H9 (cell line): ENCODE measurements at places on chromosomes 1 and 21.
A peak's percentile ranks its signal among the peaks of the same experiment; 100 is the strongest.

GRCh38 chr1:77825131-77825709 lies 45.8 kb downstream of the MIGA1 start:
- H3K27me3 ChIP-seq, result no peaks in the 10 kb centered on the region
- H3K36me3 ChIP-seq, result peaks cover 4% of the 10 kb centered on the region; the same call in 2 of the 3 replicates
- no peaks in the 10 kb centered on the region for H3K4me1 ChIP-seq
- H3K4me3 ChIP-seq, result no peak overlapping the region
- H3K27ac ChIP-seq, result no peak overlapping the region

- no peak overlapping the region for H3K27ac ChIP-seq
- no peaks in the 10 kb centered on the region for H3K4me1 ChIP-seq
- H3K27me3 ChIP-seq, result no peaks in the 10 kb centered on the region
- no peak overlapping the region for H3K4me3 ChIP-seq
Observed at GRCh38 chr1:69595486-69595885, 27.8 kb downstream of the LRRC7 start.

DNA sequence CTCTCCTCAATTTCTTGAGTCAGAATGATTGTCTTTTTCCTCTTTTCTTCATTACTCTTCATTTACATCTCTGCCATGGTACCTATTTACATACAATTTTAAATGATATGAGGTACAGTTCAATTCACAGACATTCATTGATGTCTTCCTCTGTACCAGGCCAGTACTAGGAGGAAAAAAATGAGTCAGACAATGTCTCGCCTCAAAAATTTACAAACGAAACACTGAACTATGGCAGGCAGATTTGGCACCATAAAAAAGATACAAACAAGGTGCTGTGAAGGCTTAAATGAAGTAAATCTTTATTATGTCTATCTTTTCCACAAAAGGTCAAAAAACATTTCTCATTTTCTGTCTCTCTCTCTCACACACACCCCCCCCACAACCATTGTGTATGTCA lies 71.0 kb downstream of the RGS13 start:
- H3K4me1 ChIP-seq, result no peaks in the 10 kb centered on the region
- no peaks in the 10 kb centered on the region for H3K36me3 ChIP-seq
- H3K4me3 ChIP-seq, result no peak overlapping the region
- DNase-seq, result no peak

DNA sequence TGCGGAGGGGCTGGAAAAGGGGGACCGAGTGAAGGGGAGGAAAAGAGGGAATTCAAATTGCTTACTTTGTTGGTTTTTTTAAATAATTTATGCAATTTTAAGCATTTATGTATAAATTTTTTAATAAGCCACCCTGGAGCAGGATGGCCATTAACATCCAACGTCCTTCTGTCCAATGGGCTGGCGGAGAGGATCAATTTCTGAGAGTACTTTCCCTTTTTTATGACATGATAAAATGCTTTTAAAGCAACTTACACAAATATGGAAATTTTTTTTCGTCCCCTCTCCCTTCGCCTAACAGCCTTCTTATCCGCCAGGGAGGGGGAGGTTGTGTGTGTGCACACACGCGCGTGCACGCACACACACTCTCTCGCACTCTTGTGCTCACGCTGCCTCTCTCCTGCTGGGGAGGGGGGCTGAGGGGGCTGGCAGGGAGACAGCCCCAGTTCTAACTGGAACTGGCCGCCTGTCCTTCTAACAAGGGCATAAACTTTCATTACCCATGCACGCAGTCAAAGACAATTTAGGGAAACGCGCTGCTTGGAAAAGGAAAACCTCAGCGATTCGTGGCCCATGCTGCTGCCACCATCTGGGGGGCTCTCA lies 123.2 kb downstream of the CASZ1 start:
- H3K27me3 ChIP-seq, result no peaks in the 10 kb centered on the region
- no peaks in the 10 kb centered on the region for H3K36me3 ChIP-seq
- no peak overlapping the region for H3K27ac ChIP-seq
- no peaks in the 10 kb centered on the region; the same call in 1 of the 2 replicates for H3K4me1 ChIP-seq
- H3K4me3 ChIP-seq, result no peak overlapping the region

GRCh38 chr1:62951428-62951827 lies 167.5 kb downstream of the ATG4C start:
- no peaks in the 10 kb centered on the region for H3K36me3 ChIP-seq
- peaks cover 2% of the 10 kb centered on the region; the same call in 1 of the 2 replicates for H3K4me1 ChIP-seq
- H3K27ac ChIP-seq, result no peak overlapping the region
- DNase-seq, result no peak
- no peak overlapping the region for H3K4me3 ChIP-seq
- H3K27me3 ChIP-seq, result no peaks in the 10 kb centered on the region

GRCh38 chr1:87673748-87674147 lies 345.1 kb downstream of the LMO4 start:
- no peaks in the 10 kb centered on the region for H3K27me3 ChIP-seq
- H3K36me3 ChIP-seq, result no peaks in the 10 kb centered on the region
- no peak overlapping the region for H3K27ac ChIP-seq
- no peak overlapping the region for H3K4me3 ChIP-seq
- no peaks in the 10 kb centered on the region for H3K4me1 ChIP-seq

DNA sequence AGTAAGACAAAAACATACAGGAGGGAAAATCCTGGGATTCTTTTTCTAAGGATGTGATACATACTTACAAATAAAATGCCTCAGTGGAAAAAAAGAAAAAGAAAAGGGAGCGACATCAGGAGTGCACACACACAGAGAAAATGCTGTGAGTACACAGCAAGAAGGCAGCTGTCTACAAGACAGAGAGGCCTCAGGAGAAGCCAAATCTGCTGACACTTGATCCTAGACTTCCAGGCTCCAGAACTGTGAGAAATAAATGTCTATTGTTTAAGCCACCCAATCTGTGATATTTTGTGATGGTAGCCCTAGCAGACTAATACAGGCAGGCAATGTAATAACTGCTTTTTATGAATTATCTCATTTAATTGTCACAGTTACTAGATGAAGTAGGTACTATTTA lies 17.0 kb upstream of the TRIM45 start:
- H3K27ac ChIP-seq, result no peak overlapping the region
- no peaks in the 10 kb centered on the region for H3K27me3 ChIP-seq
- no peaks in the 10 kb centered on the region for H3K36me3 ChIP-seq
- no peak for DNase-seq
- no peak overlapping the region for H3K4me3 ChIP-seq
- no peaks in the 10 kb centered on the region; the same call in 1 of the 2 replicates for H3K4me1 ChIP-seq

- H3K4me1 ChIP-seq, result no peaks in the 10 kb centered on the region
- H3K36me3 ChIP-seq, result no peaks in the 10 kb centered on the region
- no peak overlapping the region for H3K27ac ChIP-seq
- H3K27me3 ChIP-seq, result no peaks in the 10 kb centered on the region
- DNase-seq, result no peak
Observed at GRCh38 chr1:92851729-92852128, 19.9 kb downstream of the RPL5 start.

DNA sequence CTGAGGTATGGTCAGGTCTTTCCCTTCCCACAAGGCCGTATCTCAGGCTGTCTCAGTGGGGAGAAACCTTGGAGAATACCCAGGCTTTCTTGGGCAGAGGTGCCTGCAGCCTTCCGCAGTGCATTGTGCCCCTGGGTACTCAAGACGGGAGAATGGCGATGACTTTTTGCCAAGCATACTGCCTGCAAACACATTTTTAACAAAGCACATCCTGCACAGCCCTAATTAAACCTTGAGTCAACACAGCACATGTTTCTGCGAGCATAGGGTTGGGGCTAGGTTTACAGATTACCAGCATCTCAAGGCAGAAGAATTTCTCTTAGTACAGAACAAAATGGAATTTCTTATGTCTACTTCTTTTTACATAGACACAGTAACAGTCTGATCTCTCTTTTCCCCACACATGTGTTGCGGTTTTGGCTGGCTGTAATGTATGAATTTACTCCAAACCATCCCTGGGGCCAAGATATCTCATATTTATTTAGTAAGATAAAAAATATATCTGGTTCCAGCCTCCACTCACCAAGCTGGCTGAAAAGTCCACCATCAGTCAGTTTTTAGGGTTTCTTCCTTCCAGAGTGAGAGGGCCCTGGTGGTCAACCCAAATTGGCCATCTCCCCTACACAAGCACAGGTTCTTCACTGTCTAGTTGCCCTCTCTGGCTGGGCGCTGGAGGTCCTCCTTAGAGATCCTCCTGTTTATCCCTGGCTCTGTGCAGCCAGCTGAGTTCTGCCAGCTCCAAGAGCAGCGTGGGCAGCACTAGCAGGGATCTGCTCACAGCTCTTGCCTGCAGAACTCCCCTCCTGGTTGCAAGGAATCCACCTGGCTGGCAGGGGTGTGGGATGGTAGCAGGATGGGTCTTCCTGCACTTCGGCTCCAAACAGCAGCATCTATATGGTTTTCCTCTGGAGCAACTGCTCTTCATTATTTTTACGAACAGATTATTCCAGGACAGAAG lies 2.6 kb downstream of the FAAH start:
- peaks cover 11% of the 10 kb centered on the region for H3K36me3 ChIP-seq
- H3K27ac ChIP-seq, result no peak overlapping the region
- peaks cover 8% of the 10 kb centered on the region for H3K4me1 ChIP-seq
- DNase-seq, result no peak

- no peak overlapping the region for H3K27ac ChIP-seq
- H3K36me3 ChIP-seq, result no peaks in the 10 kb centered on the region
- peak; percentile 48 for DNase-seq
- no peaks in the 10 kb centered on the region; the same call in 1 of the 2 replicates for H3K27me3 ChIP-seq
Observed at GRCh38 chr1:20339811-20340457, 49.3 kb downstream of the VWA5B1 start.

DNA sequence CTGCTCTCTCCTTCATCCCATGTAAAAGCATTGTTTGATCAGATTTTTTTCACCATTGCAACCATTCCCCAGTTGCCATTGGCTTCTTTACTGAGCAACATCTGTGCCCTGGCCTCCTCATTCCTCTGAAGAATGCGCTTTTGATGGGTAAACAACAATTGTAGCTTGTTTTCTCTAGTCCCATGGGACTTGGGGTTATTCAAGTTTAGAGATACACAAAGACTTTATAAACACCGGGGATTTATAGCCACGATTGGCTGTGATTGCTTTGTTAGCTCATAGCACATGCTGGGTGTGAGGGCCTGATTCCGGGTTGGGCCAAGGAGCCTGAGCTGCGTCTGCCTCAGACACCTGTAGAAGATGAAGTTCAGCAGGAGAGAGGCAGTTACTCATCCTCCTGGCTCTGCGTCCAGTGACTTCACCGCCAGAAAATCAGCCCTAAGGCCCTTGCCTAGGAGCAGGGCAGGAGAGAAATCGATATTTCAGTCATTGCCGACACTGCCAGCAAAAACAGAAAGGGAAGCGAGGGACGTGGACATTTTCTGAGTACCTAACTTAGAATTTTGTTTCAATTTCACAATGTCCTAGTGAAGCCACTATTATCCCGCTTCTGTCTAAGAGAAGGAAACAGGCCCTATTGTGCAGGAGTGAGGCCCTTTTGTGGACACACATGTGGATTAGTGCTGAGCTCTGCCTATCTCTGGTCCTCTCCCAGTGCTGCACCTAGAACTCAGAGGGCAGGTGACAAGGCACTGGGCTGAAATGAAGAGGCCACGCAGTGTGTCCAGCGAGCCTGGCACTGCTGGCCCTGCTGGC lies 159.8 kb upstream of the USP24 start:
- no peaks in the 10 kb centered on the region for H3K4me1 ChIP-seq
- no peaks in the 10 kb centered on the region for H3K36me3 ChIP-seq
- DNase-seq, result no peak
- H3K27ac ChIP-seq, result no peak overlapping the region

DNA sequence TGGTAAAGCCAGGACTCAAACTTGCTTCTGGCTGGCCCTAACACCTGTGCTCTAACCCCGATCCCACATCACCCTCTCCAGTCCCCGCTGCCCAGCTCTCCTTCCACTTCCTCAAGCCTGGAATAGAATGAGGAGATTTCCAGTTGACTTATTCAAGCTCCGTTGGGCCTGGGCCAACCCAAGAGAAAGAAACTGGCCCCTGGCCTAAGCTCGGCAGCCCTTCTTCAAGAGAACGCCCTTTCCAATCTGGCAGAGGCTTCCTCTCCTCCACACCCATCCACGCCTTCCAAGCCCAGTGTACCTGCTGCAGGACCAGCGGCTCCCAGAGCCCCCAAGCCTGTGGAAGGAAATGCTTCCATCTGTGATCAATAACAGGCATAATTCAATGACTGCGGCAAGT lies 51.9 kb downstream of the LRRN2 start:
- H3K4me3 ChIP-seq, result no peak overlapping the region
- no peak for DNase-seq
- H3K36me3 ChIP-seq, result peaks cover 4% of the 10 kb centered on the region
- no peaks in the 10 kb centered on the region for H3K4me1 ChIP-seq

DNA sequence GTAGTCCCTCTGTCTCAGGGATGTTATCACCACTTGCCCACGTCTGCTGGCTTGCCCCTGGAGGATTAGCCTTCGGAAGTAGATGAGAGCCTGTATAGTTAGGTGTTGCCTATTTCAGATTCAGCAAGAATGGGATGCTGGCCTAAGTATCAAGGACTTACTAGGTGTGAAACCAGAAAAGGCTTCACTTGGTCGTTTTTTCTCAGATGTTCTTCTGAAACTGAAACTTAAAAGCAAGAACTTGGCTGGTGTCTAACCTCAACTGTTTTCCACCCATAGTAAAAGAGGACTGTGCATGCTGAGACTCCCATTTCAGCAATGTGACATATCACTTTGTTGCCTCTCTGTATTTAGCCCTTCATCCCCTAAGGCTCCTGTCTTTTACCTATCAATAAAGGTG lies 67.0 kb upstream of the LRRC53 start:
- no peaks in the 10 kb centered on the region for H3K4me1 ChIP-seq
- H3K36me3 ChIP-seq, result no peaks in the 10 kb centered on the region
- no peak overlapping the region for H3K27ac ChIP-seq
- no peak for DNase-seq
- no peaks in the 10 kb centered on the region; the same call in 1 of the 2 replicates for H3K27me3 ChIP-seq
- no peak overlapping the region for H3K4me3 ChIP-seq

DNA sequence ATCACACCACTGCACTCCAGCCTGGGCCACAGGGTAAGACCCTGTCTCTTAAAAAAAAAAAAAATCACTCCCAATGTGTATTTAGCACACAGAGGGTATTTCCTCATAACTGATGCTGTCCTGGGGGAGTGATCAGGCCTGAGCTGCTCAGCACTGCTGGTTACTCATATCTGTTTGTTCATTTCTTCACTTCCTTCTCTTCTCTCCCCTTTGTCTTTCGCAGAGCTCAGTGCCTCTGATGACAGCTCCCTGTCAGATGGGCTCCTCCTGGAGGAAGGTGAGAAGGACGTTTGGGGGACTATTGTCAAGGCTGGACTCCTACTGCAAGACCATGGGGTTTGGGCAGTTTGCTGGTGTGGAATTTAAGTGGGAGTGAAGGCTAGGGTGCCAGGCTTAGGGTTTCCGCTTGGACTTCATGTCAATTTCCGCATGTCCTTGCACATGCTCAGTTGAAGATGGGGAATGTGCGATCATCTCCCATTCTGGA lies 13.0 kb downstream of the INAVA start:
- H3K4me1 ChIP-seq, result no peaks in the 10 kb centered on the region
- no peaks in the 10 kb centered on the region for H3K27me3 ChIP-seq

GRCh38 chr1:226943156-226943555 lies 3.1 kb downstream of the COQ8A start:
- H3K27me3 ChIP-seq, result no peaks in the 10 kb centered on the region
- H3K4me3 ChIP-seq, result no peak overlapping the region
- DNase-seq, result no peak
- peaks cover 8% of the 10 kb centered on the region for H3K4me1 ChIP-seq
